Kidney (tissue), 22 donors: ENCODE measurements at places on chromosomes 4 and X.
A peak's percentile ranks its signal among the peaks of the same experiment; 100 is the strongest.

DNA sequence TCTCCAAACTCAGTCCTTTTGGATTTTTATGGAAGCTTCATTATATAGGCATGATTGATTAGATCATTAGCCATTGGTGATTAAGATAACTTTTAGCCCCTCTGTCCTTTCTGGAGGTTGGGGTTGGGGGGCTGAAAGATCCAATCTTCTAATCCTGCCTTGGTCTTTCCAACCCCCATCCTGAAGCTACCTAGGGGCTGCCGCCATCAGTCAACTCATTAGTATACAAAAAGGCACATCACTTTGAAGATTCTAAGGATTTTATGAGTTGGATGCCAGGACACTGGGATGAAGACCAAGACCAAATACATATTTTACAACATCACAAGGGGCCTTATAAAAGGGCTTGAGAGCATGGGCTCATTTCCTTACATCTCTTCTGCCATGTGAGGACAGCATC is 47.5 kb downstream of the CYTL1 start:
- DNase-seq: no peak

- no peak for DNase-seq
These were observed 207.9 kb downstream of the MAB21L2 start for GRCh38 chr4:150789864-150790263.

GRCh38 chr4:108432418-108432817 is 188.0 kb upstream of the RPL34 start:
- DNase-seq: no peak

DNA sequence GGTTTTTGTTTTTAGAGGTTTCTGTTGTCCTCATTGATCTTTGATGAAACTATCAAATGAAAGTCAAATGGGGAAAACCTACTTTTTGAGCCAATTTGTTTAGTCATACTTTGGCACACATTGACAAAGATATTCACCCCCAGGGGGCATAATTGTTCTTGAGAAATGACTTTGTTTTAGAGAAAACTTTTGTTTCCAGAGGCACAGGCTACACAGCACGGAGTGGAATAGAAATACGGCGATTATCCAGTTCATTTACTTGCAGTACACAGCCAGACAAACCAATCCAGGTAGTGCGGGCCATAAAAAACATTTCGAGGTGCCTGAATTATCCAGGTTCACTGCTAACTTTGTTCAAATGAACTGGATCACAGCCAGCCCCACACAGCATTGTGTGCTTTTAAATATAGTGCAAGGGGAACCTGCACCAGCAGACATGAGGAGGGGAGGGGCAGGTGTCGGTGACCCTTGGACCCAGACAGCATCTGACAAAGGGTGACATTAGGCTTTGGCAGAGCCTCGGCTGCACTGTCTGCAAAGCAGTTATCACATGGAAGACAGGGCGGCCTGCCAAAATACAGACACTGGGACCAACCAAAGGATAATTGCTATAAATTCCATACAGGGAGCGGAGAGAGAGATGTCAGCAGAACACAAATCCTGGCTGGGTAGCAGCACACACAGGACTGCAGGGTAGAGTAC is 179.6 kb upstream of the NOCT start:
- DNase-seq: peak; percentile 57

GRCh38 chrX:74250574-74250973 is 53.4 kb upstream of the ZCCHC13 start:
- DNase-seq: no peak

DNA sequence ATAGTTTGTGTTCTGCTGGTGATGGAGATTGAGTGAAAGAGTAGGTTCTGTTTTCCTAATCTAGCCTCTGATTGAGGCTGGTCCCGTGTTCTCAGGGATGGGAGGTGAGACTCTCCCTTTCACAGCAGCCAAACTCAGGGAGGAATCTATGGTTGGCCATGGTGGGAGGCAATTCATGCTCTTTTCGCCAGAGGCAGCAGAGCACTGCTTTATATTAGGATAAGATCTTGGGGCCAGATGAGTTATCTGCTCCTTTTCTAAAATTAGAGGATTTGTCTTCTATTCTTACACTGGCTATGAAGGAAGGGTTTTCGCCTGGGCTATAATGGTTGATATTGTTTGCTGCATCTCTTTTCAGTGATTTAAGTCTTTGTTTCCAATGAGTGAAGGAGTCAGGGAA is 63.9 kb upstream of the NLGN4X start:
- DNase-seq: no peak
